ENCODE measurements at places on chromosomes 3 and 15.

DNA sequence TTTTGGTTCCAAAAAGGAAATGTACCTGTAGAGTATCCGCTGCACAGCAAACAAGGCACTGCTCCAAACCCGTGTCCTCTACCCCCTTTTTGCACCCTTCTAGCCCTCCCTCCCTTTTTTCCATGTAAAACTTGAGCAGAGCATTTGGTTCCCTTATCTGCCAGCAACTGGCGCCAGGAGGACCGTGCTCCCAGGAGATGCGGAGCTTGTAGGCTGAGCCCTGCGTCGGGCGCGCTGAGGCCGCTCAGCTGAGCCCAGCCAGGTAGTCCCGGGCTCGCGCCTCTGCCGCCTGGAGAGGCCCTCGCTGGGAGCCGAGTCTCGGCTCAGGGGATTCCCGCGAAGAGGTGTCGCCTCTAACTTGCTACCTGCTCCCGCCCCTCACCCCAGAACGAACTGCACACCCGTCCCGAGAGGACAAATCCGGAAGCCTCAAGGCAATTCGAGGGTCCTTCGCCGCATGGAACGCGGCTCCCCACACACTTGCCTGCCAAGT, 575 bp downstream of the TRPM7 start:
- DNase-seq: no peak

DNA sequence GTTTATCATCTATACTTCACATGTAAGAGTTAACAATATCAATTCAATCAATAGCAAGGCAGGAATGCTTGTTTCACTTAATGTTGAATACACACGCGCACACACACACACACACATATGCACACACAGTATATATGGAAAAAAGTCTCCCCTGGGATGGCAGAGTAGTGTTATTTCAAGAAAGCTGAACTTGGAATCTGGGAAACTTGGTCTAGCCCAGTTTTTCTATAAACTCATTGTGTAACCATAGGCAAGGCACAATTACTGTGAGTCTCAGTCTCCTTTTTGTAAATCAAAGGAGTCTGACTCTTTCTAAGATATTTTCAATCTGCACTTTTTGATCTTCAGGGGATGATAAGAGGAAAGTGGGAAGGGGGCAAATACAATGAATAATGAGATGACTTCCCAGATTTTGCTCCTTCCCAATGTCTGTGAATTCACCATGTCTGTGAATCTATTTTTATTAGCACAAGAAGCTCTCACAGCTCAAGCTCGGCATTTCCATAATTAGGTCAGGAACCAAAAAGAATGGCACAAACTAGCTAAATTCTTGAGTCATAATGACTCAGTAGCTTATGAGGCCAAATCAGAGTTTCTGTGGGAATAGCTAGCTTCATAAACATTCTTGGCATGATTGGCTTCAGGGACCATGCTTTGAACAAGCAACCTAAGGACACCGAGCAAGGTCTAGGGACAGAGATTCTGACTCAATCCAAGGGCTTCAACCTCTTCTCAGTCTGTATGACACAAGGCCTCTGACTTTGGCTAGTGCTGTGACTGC, 227.4 kb upstream of the DCBLD2 start:
- DNase-seq: no peak

GRCh38 chr15:85091990-85092389, 110.3 kb downstream of the PDE8A start:
- DNase-seq: no peak

DNA sequence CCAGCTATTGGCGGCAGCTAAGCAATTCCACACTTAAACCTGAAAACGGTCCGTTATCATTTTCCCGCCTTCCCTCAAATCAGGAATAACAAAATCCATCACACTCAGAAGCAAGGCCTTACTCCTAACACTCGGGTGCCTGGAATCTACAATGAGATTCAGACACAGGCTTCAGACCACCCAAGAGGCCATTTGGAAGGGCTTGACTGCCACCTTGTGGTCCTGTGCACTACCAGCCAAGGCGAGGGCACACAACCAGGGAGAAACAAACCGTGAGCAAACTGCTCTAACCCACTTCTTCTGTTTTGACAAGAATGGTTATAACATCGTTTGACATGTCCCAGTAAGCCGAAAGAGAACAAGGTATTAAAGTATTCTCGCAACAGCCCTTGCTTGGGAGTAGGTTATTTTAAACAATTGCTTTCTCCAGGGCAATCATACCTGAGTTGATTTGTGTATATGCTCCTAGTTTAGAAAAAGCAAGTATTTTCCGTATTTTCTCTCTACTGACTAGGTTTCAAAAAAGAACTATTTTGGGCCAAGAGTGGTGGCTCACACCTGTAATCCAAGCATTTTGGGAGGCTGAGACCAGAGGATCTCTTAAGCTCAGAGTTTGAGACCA, 40.1 kb upstream of the TAFA4 start:
- no peak for DNase-seq

- DNase-seq: no peak
These were observed 64.5 kb downstream of the EPHA3 start for GRCh38 chr3:89171687-89172545.

GRCh38 chr3:99895131-99895696, 77.6 kb downstream of the CMSS1 start:
- DNase-seq: no peak

DNA sequence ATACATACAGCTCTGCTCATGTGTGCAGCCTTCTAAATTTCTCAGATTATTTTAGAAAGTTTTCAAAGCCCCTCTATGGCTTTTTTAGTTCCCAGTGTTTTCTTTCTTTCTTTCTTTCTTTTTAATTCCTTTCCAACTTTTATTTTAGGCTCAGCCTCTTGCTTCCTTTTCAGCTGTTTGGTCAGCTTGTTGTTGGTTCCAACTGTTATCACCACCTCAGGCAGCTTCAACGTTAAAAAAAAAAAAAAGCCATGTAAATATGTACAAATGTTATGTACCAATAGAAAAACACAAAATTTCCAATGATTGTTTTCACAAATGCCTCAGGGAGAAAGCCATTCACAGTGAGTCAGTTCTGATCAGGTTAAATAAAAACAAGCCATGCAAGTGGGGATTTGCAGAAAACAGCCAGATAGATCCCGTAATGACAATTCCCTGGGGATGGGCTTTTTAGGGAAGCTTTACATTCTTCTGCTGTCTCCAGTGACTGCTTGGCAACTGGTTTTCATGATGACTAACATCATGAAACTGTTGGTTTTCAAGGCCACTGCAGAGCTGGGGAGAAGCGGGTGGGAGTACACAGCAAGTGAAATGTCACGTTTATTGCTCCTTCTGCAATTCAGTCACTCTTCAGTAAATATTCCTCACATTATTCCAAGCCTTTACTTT, 908.4 kb downstream of the EPHA3 start:
- DNase-seq: no peak

- no peak for DNase-seq
These were observed 25.5 kb downstream of the ASB7 start for GRCh38 chr15:100627789-100628395.

GRCh38 chr3:112395181-112395895, 62.4 kb downstream of the CD200 start:
- no peak for DNase-seq

GRCh38 chr3:21745966-21746365, 5.0 kb downstream of the ZNF385D start:
- DNase-seq: no peak

GRCh38 chr3:101185341-101185740, 135.0 kb downstream of the IMPG2 start:
- DNase-seq: no peak

DNA sequence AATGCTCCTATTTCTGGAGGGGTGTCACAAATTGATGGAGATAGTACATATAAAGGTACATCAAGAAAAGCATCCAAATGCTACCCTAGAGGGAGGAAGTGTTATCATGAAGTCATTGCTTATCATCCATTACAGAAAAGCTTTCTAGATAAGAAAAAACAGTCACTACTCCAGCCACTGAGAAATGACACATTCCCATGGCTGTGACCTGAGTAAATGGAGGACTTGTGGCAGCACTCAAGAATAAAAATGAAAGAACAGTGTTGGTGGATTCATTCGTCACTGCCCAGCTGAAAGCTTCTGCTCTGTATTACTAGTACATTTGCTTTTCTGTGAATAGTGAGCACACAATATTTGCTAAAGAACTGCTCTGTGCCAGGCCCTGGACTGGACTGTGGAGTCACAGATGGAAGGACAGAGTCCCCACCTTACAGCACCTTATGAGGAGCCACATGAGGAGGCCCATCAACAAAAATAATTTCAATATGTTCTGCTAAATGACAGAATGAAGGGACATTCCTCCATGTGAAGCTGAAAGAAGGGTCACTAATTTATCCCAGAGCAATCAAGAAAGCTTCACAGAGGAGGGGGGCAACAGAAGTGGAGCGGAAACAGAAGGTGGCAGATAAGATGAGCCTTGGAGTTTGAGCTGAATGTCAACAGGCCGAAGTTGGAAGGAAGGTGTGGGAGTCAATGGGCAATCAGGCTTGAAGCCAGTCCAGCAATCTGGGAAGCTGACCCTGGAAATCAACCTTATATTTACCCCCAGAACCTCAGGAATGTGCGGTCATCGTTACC, 343.5 kb upstream of the TRIM42 start:
- no peak for DNase-seq

DNA sequence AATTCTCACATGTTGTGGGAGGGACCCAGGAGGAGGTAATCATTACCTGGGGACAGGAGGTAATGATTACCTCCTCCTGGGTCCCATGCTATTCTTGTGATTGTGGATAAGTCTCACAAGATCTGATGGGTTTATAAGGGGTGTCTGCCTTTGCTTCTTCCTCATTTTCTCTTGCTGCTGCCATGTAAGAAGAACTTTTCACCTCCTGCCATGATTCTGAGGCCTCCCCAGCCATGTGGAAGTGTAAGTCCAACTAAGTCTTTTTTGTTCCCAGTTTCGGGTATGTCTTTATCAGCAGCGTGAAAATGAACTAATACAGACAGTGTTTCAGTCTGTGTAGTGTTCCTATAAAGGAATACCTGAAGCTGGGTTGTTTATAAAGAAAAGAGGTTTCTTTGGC, 13.1 kb upstream of the KCTD6 start:
- DNase-seq: no peak

- DNase-seq: no peak
These were observed 39.9 kb upstream of the PARL start for GRCh38 chr3:183924543-183924942.

- DNase-seq: no peak
These were observed 32.7 kb downstream of the EBLN2 start for GRCh38 chr3:73094129-73094528.

GRCh38 chr3:9250236-9250635, 790 bp upstream of the SRGAP3 start:
- no peak for DNase-seq

GRCh38 chr3:153084431-153084830, 77.6 kb upstream of the RAP2B start:
- no peak for DNase-seq

GRCh38 chr3:42192334-42193200, 73.4 kb downstream of the CCK start:
- no peak for DNase-seq

GRCh38 chr15:29102911-29103823, 166.5 kb downstream of the NSMCE3 start:
- no peak for DNase-seq

DNA sequence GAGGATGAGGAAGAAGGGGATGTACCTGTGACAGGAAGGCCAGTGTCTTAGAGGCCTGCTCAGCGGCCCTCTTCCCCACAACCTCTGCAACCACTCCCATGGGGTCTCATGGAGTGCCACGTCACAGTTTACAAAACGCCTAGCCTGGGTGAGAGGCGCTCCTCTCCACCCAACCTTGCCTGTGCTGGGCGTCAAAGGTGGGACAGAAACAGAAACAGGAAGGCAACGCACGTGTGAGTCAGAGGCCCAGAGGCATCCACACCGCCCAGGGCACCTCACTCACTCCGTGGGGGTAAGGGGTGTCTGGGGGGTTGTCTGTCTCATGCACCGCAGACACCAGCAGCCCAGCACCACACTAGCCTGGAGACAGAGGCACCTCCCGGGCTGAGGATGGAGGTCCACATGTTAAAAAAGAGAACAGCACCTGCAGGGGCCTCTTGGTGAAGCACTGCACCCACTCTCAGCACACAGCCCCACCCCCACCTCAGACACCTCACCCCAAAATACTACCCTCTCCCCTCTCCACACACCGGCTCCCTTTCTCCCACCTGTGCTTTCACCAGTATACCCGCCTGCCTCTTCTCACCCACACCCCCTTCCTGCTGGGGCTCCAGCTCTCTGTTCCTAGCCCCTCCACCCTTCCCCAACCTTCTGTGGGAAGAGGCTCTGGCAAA, 4.7 kb upstream of the CALML4 start:
- DNase-seq: no peak

GRCh38 chr3:31288641-31289100, 244.1 kb upstream of the STT3B start:
- no peak for DNase-seq

GRCh38 chr3:139112230-139112558, 67.5 kb upstream of the PRR23C start:
- no peak for DNase-seq

DNA sequence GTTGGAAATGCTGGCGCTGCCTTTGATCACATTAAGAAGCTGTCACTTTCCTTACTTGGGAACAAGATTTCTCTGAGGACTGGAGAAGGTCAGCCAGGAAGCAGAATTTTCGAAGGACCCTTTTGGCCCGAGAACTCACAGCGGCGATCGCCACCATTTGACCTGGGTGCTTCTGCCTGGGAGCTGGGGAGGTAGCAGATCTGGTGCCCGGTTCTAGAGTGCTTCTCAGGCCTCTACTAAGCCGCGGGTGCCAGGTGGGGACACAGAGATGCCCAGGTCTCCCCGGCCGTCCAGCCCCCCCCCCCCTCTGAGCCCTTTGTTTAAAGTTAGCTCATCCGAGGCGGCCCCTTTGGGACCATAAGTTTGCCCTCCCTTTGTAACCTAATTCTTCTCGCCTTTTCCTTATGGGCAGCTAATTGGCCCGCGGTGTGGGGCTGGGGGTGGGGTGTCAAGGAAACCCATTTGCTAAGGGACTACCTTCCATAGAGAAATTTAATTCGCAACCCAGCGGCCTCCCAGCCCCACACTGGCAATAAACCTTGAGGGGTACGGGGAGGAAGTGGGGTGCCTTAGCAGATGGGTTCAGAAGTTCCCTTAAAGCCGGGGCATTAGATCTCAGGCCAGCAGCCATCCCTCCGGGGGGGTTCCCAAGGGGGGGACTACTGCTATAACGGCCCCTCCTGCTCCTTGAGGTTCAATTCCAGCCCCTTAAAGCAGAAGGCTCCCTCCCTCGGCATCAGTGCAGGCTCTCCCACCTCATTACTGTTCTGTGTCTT, 1.9 kb downstream of the GATA2 start:
- DNase-seq: no peak

GRCh38 chr3:2944628-2945027, 165.5 kb downstream of the IL5RA start:
- DNase-seq: no peak

Measured in D721Med (cell line).